ENCODE measurements at places on chromosomes 5 and 9.
A peak's percentile ranks its signal among the peaks of the same experiment; 100 is the strongest.

- DNase-seq = no peak
These were observed 163.6 kb downstream of the LRRC70 start for GRCh38 chr5:62742207-62742606.

DNA sequence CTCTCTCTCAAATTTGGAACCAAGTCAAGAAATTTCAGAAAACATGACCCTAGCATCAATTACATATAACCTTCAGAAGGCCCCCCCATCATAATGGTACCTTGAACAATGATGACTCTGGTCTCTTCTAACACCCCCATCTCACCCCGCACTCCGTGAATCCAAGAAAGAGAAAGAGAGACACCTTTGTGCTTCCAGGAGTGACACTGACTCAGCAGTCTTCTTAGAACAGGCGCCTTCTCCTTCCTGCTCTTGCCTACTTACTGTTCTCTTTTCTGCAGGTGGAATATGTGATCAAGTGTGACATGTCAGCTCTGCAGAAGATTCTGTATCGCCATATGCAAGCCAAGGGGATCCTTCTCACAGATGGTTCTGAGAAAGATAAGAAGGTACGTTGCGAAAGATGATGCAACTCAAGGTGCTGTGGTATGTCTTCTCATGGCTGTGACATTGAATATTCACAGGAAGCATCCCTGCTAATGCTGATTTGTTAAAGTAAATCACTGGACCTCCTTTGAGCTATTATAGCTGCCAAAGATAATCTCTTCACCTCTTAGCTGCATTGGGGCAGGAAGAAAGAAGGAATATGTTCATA is 81.3 kb downstream of the SMARCA2 start:
- DNase-seq = no peak

- no peak for DNase-seq
These were observed 62.1 kb downstream of the TMOD1 start for GRCh38 chr9:97563458-97564135.

- no peak for DNase-seq
These were observed 200.3 kb upstream of the EFNA5 start for GRCh38 chr5:107871023-107871422.

GRCh38 chr9:33858423-33858822 is 41.5 kb downstream of the UBE2R2 start:
- DNase-seq = no peak

- no peak for DNase-seq
These were observed 49.5 kb downstream of the PKD2L2 start for GRCh38 chr5:137938751-137939143.

- peak; percentile 4 for DNase-seq
These were observed 114.2 kb upstream of the ADAMTS16 start for GRCh38 chr5:5025774-5026408.

DNA sequence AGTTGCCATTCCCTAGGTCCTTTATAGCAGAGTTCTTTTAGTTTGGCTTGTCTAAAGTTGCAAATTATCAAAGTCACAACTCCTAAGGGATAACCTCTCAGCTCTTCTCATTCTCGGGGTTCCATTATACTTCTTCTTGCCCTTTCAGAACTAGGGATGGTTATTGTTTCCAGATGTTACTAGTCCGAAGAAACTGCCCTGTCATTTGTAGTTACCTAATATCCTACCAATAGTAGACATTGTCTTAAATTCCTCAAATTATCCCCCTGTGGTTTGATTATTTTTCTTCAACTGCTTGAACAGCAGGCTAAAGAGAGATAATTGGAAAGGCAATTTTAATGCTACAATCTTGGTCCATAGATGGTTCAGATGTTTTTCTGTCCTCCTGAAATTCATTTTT is 709.8 kb downstream of the KCTD16 start:
- DNase-seq = no peak

GRCh38 chr5:62212648-62213047 is 93.4 kb upstream of the KIF2A start:
- no peak for DNase-seq

DNA sequence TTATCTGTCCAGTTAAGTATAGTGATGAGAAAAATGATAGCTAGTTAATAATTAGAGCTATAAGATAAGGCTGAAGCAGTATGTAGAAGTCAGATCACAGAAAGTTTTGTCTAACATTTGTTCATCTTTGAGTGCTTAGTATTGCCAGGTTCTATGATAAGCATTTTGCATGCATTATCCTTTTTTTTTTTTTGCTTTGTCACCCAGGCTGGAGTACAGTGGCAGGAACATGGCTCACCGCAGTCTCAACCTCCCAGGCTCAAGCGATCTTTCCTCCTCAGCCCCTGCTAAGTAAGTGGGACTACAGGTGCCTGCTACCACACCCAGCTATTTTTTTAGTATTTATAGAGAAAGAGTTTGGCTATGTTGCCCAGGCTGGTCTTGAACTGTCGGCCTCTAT is 17.5 kb downstream of the BAAT start:
- no peak for DNase-seq

- no peak for DNase-seq
These were observed 346.1 kb downstream of the ANXA1 start for GRCh38 chr9:73497796-73498195.

- DNase-seq = no peak
These were observed 88.6 kb downstream of the PLPPR1 start for GRCh38 chr9:101117161-101117560.

DNA sequence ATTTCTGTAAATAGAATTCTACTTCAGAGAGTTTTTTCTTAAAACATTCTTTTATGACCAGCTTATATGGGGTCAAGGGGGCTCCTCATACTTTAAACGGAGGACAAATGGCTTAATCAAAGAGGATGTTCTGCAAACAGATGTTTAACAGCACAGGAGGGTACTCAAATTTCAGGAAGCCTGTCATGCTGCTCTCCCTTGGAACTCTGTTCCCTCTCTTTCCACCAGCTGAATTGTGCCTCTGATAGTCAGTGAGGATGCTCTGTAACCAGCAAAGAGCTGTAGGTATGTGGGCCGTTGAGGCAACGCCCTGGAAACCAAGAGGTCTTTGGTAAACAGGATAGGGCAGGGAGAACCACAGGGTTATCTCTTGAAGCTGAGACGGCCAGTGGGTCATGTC is 161.1 kb downstream of the C5orf15 start:
- no peak for DNase-seq

DNA sequence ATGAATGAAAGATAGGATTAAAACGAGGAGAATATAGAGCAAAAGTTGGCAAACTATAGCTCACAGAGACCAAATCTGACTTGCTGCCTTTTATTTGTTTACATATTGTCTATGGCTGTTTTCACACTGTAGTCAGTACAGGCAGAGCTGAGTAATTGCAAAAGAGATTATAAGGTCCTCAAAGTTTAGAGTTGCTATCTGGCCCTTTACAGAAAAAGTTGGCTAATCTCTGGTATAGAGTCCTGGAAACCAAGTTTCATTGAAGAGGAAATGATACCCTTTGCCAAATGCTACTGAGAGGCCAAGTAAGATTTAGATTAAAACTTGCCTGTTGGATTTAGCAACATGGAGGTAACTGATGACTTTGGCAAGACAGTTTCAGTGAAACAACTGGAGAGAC is 36.0 kb downstream of the LYRM7 start:
- no peak for DNase-seq

DNA sequence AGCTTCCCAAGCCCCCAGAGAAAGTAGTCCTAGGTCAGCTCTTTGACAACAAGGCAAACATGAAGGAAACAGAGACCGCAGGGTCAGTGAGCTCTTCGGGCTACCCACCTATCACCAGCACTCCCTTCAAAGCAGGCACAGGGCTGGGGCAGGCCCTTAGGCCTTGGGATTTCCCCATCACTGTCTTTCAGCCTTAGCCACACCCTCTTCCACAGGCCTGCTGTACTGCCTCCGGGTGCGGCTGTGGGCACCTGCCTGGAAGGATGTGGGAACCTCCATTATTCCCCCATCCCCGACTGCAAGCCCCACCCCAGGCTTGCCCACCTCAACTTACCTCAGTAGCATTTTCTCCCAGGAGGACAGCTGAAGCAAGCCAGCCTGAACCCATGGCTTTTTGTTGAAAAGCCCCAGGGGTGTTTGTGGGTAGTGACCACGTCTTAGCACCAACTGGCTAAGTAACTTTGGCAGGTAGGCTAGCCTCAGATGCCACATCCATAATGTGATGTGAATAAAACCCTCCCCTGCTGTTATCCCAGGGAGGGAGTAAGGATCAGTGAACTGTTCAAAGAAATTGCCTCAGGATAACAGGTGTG is 100.2 kb downstream of the PIK3R1 start:
- peak; percentile 54 for DNase-seq

- DNase-seq = no peak
These were observed 5.1 kb downstream of the GLDC start for GRCh38 chr9:6640268-6641051.

GRCh38 chr5:138282920-138283742 is 8.7 kb upstream of the GFRA3 start:
- DNase-seq = no peak

- no peak for DNase-seq
These were observed 626.5 kb upstream of the ZNF608 start for GRCh38 chr5:125372694-125373631.

DNA sequence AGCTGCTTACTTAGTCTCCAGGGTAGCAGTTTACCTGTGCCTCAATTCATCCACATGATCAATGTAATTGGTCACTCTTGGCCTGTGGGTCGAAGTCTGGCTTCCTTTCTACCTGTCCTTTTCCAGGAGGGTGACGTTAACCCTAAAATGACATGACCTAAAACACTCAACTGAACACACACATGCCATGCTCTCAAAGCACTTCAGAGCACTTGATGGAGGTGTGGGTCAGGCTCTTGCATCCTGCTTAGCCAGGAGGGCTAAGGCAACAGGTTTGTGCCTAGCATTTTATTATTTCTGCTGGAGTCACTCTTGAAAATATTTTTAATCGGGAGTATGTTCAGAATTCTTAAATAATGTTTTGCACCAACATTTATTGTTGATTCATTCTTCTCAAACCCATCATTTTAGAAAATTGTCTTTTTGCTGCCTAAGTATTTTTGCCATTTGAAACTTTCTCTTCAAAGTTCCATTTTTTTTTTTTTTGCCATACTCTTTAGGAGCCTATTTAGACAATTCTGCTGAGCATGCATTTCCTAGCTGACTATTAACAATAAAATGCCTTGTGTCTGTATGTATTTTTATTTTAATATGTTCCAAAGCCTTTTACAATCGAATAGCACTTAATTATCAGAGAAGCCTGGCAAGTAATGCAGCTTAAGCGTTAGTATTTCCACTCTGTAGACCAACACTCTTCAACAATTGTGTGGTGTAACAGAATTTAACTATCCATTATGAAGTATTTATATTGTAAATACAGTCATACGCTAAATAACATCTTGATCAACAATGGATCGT is 59.1 kb downstream of the ATP10B start:
- no peak for DNase-seq

DNA sequence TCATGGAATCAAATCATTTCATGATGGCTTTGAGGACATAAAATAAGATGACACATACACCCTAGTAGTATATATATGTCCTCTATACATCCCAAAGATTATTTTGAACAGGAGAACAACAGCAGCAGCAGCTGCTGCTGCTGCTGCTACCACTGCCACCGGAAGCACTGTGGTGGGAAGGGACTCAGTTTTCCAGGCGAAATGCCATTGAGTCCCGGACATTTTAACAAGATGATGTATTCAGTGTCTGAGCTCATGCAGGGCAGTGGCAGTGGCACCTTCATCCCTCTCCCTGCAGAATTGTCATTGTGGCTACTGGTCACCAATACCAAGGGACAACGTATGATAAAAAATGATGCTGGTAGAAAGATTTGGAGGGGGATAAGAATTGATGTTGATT is 151.3 kb downstream of the CHSY3 start:
- DNase-seq = no peak

DNA sequence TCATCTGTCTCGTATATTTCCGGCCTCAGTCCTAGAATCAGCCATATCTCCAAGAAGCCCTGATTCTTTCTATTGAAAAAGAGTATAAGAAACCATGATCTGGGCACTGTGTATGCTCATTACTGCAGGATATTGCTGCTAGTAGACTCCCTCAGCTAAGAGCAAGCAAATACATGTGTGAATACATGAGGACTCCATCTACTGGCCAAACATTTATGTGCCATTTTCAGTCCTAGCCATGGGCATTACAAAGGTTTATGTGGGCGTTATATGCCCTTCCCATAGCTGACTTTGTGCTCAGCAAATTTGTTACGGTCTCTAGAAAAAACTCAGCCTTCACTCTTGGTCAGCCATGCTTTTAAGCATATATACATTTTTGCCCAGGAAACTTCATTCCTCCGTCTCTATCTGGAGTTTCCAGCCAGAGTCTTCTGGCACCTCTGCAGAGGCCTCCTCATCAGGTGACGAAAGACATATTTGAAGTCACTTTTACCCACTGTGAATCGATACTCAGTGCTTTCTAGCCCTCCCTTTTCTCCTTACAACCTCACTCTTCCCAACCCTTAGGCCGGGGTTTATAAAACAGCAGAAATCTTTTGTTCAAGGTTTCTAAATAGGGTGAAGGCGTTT is 1495.6 kb upstream of the CDH6 start:
- DNase-seq = no peak

DNA sequence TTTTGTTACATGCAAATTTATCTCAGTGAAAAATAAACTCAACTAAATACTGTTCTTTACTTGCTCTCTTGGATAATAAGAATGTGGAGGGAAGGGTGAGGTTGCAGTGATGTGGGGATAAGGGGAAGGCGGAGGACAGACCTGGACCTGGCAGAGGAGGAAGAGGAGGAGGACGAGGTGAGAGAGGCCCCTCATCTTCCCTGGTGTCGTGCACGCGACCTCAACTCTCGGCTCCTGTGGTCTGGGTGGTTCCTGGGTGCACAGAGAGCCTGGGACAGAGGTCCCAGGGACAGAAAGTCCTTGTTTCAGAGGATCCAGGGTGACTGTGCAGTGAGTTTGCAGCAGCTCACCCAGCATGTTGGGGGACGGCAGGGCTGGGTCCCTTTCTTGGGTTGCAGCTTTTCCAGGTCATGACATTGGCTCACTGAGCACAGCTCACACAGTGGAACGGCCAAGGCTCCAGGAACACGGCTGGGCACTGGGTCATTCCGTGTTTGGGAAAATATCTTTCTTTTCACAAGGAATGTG is 37.7 kb upstream of the LPCAT1 start:
- no peak for DNase-seq

- DNase-seq = no peak
These were observed 7.3 kb downstream of the GBA2 start for GRCh38 chr9:35741740-35742139.

DNA sequence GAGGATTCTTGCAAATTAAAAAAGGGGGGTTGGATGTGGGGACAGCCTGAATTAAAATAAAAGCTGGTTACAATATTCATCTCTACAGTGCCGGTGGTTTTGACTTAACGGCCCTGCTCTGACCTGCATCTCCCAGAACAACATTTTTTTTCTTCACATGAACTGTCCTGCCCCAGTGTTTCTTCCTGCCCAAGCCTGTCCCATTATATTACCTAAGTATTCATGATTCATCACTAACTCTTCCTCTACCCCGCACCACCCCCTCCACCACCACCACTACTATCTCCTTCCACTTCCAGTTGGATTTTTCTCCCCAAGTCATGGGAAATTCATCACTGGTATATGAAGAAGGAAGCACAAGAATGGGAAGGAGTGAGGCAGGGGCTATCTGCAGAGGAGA is 90.1 kb downstream of the ZFAND5 start:
- DNase-seq = no peak
